ENCODE measurements at places on chromosomes 2 and 18. TPM values are rescaled to one million over a fixed set of nuclear protein-coding genes. Genes with fewer than 3 reads are reported as not detected.

- DNase-seq = no peak
Measured at GRCh38 chr2:48469731-48470130, 60.2 kb upstream of the STON1 start.

DNA sequence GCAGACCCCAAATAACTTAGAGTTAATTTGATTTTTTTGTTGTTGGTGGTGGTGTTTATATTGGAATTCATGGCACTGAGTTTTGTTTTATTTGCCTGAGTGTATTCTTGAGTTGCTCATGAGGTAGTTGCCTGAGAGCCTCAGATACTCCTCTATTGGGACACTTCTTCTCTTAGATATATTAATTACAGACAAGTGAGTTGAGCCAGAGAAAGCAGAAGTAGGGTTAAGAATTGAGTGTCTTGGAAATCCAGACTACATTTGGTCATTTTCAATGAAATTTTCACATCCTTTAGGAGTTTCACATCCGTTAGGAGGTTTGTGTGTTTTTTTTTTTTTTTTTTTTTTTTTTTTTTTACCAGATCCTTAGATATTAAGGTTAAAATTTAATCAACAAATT lies 29.0 kb downstream of the FMNL2 start:
- no peak for DNase-seq

DNA sequence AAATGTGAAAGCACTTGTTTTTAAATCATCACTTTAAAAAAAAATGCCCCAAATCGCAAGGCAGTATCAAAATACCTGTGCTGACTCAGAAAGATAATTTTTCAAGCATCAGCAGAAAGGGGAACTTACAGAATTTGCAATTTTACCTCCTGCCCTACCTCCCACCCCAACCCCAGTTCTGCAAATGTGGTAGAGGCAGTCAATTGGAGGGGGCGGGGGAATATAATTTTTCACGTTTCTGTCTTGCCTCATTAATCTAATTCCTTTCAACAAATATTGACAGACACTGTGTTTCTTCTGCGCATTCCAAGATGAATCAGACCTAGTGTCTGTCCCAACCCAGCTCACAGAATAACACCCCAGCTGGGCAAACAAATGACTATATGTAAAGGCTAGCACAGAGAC lies 76.8 kb downstream of the ALPK2 start:
- DNase-seq = no peak

- no peak for DNase-seq
Measured at GRCh38 chr2:190123956-190124355, 61.4 kb upstream of the MSTN start.

- DNase-seq = no peak
Measured at GRCh38 chr18:77098029-77098428, 34.6 kb downstream of the MBP start.

DNA sequence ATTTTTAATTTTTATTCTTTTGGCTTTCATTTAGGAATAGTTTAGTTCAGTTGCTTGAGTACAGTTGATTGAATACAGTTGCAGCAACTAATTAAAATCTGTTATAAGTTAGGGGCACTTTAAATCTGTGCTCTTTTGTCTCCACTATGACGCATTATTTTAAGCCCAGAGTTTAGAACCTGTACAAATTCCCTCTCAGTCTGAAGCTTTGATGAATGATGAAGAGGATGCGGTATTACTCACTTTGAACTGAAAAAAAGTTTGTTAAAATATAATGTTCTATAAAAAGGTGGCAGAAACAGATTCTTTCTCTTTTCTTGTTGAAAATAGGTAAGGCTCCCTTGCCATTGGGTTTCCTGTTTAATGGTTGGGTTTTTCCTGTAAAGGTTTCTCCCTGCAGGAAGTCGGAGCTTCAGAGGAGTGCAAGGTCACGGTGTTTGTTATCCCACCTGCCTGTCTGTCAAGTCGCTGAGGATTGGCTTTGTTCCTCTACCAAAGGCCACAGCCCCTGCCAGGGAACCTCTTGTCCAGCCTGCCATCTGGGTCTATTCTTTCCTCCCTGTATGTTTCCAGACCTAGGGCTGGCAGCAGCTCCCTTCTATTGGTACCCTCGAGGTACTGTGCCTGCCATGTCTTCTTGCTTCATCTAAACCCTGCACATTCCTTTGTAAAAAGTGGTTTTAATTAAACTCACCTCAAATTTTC lies 43.8 kb upstream of the FN1 start:
- DNase-seq = no peak

- DNase-seq = no peak
Measured at GRCh38 chr2:64470071-64470470, 16.1 kb downstream of the LGALSL start.

GRCh38 chr2:239499726-239500573 lies 99.1 kb upstream of the HDAC4 start:
- DNase-seq = no peak

GRCh38 chr2:104781151-104781550 lies 72.8 kb upstream of the POU3F3 start:
- no peak for DNase-seq

GRCh38 chr2:208092093-208092832 lies 32.1 kb downstream of the CRYGD start:
- no peak for DNase-seq

- DNase-seq = no peak
Measured at GRCh38 chr2:30872797-30873196, 65.6 kb upstream of the CAPN13 start.

GRCh38 chr2:226427538-226428307 lies 371.9 kb downstream of the IRS1 start:
- no peak for DNase-seq

The PTPRN gene
- 3.1 TPM for total RNA-seq

The ELOA2 gene
- not detected for total RNA-seq

The ALPI gene
- total RNA-seq = not detected

The TANC1 gene
- total RNA-seq = 1.8 TPM

The CPO gene
- total RNA-seq = not detected

The DSG1 gene
- not detected for total RNA-seq

Data from activated naive CD4-positive, alpha-beta T cell treated with anti-CD3 and anti-CD28 coated beads, Interleukin-2, amount 50 U/mL, for 72 hours (primary cell).